ENCODE measurements at places on chromosomes 11 and 22.

DNA sequence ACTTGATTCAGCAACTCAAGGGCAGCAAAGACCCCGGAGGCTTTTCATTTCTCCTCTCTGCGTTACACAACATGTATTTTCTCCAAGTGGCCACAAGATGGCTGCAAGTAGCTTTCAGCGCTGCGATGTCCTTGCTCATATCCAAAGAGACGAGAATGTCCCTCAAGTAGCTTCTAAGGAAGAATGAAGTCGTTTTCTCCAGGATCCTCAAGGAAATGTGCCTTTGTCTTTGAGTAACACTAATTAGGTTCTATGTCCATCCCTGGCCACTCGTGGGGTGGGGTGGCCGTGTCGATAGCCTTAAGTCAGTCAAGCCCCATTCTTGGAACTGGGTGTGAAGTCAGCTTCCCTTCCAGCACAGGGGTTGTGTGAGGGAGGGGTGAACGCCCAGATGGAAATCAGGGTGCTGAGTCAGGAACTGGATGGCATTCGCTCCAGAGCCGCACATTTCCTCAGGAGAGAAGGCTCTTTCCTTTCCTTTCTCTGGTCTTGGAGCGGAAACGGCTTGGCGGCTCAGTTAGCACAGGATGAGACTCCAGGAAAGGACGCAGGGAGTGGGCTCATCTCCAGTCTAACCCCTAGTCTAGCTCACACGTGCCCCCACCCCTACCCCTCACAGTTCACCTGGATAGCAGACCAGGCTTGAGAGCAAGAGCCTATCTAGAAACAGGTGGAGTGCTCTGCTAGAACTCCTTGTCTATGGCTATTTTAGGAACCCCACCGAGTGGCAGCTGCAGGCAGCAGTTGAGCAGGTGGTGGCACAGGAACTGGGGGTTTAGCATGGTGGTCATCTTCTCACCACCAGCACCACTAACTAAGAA lies 44.3 kb downstream of the NNMT start:
- DNase-seq, result peak; percentile 89

DNA sequence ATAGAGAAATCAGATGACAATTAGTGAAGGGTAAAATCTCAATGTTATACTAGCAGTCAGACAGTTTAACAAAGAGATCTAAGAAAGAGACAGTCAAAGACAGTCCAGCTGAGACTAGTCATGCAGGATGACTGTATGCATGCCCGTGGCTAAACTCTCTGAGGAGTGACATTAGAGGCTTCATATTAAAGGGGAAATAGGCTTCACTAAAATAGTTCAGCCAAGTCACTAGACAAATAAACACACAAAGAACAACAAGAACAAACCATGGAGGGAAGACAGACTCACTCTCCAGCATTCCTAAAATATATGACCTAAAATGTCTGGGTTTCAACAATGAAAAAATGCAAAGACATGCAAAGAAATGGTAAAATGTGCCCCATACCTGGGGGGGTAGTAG lies 18.6 kb upstream of the APLNR start:
- no peak for DNase-seq

DNA sequence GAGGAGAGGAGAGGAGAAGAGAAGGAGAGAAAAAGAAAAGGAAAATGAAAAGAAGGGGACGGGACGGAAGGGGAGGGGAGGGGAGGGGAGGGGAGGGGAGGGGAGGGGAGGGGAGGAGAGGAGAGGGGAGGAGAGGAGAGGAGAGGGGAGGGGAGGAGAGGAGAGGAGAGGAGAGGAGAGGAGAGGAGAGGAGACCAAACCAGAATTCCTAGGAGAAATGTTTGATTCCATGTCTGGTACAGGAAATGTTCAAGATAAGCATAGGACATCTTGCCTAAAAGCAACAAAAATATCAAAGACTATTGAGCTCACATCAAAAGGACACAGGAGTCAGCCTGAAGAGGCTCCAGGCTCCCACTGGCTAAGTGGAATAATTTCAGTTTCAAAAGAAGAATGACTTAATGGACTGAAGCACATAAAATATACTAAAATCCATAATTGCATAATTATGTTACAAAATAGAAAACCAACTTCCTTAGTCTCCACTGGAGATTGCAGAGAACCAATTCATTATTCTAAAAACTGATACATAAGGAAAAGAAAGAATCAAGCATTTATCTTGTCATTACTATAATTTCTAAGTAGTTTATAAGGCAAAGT lies 101.1 kb upstream of the APOA1 start:
- no peak for DNase-seq

GRCh38 chr11:85269109-85269508 lies 358.0 kb downstream of the DLG2 start:
- no peak for DNase-seq

DNA sequence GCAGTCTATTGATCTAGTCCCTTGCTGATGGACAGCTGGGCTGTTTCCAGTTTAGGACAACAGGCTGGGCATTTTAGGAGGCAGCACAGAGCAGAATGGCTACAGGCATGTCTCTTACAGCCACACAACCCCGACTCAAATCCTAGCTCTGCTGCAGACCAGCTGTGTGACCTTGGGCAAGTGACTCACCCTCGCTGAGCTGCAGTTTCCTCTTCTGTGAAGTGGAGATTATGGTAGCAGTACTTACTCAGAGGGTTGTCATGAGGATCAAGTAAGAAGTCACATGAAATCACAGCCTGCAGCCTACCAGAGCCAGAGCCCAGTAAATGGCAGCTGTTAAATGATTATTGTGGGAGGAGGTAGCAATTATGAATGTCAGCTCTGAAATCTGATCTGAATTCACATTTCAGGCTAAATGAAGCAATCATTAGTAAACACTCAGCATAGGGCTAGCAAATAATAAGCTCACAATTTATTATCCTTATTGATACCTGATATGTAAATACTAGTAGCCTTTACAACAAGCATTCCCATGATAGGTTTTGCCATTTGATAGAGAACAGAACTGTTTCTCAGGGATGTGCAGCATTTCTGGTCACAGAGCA lies 58.9 kb downstream of the MYEOV start:
- no peak for DNase-seq

DNA sequence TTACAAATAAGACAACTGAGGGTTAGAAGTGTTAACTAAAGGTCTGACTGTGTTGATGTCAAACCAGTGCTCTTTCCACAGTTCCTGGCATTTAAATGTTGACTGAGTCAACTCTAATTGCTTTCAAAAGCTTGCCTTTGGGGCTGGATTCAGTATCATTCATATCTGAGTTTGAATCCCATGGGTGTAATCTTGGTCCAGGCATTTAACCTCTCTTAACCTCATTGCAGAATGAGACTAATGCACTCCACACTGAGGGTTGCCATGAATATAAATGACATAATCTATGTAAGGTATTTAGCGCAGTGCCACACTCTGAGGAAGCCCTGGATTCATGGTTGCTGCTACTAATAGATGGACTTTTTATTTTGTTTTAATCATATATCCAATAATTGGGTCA lies 274.3 kb downstream of the DDX10 start:
- DNase-seq, result no peak

DNA sequence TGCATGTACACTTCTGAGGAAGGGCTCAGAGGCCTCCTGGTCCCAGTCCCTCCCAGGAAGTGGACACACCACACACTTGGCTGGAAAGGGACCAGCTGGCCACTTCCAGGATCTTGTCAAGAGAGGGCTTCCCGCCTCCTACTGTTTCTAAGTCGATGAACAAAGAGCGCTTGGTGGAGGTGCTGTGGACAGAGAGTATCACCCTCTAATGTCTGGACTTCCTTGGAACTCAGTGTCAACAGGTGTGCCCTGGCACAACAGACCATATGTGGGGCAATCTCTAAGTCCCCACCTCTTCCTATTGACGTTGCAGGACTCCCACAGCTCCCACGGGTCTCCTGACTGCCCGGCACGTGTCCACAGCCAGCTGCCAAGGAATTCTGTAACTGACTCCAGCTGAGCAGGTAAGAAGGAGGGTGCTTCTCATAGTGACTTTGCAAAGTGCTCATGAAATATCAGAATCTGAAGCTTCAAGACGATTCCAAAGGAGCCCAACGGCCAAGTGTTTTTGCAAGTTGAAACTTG lies 16.1 kb downstream of the POU2AF1 start:
- DNase-seq, result no peak

GRCh38 chr11:130109386-130109785 lies 39.7 kb downstream of the APLP2 start:
- DNase-seq, result no peak

DNA sequence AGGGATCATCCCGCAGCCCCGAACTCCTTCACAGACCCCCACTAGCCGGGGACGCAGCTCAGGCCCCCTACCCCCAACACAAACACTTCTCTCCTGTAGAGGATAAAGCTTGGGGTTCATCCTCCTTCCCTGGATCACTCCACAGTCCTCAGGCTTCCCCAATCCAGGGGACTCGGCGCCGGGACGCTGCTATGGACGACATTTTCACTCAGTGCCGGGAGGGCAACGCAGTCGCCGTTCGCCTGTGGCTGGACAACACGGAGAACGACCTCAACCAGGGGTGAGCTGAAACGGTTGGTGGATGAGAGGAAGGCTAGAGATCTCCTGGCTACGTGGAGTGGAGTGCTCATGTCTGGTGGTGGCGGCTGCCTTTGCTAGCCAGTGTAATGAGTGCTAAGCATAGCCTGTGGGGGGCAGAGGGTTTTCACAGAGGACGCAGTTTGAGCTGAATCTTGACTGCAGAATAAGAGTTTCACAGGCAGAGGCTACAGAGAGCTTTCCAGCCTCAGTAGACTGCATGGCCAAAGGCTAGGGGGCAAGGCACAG lies 580 bp downstream of the ILK start:
- peak; percentile 61 for DNase-seq

DNA sequence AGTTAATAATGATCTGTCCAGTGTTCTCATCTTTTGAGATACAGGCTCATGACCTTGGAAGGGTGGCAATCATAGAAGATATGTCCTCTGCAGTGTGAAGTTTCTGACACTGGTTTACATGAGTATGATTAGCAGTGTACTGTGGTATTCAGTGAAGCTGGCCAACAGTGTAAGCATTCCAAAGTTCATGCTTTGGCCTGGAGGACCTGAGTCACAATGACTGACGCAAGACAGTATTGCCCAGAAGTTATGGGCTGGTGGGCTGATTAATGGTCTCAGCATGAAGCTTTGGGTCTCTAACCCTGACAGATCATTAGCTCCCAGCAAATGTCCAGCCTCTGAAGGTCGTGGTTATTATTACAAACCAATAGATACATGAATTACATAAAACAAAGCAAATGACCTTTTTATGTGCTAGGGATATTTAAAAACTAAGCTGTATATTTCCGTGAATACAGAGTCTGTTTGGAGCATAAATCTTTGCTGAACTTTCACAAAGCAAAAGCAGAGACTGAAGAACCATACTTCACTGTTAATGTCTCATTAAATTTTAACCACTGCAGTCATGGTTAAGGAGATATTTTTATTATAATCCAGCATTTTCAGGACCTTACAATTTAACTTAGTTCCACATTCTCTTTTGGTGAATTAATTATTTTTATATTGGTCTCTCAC lies 28.3 kb upstream of the USP47 start:
- no peak for DNase-seq

DNA sequence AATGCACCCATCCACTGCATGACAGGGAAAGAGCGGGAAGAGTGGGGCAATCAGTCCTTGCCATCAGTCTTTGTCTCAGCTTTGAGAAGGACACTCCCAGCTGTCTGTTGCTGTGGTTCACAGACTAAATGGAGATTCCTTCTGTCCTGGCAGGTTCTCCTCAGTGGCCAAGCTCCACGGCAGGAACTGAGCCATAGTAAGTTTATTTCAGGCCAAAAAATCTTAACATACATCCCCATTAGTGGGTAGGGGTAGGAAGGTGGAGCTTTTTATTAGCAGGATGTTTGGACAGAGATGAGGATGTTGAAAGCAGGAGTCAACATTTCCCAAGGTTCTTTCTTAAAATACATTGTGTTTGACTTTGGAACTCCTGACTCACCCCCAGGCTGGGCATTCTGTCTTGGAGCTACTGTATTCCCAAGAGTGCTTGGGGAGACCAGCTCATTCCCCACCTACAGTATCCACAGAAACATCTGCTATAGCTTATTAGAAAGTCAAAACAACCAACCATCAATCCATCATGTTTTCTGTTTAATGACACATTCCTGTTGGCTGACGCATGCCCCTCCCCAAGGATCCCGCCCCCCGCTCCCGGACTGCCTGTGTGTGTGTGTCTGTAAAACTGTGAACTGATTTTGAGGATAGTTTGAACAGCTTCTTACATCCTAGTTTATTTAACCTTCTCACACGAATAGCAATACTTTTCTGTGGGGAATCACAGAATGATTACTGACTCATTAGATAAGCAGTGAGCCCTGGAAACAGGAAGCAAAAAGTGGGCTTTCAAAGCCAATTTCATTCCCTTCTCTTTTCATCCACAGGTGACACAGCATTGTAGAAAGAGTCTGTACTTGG lies 109.5 kb downstream of the CCDC81 start:
- DNase-seq, result no peak

- no peak for DNase-seq
Measured at GRCh38 chr11:34749666-34750659, 129.1 kb downstream of the EHF start.

- no peak for DNase-seq
Measured at GRCh38 chr11:36365907-36366306, 69.8 kb downstream of the PRR5L start.

DNA sequence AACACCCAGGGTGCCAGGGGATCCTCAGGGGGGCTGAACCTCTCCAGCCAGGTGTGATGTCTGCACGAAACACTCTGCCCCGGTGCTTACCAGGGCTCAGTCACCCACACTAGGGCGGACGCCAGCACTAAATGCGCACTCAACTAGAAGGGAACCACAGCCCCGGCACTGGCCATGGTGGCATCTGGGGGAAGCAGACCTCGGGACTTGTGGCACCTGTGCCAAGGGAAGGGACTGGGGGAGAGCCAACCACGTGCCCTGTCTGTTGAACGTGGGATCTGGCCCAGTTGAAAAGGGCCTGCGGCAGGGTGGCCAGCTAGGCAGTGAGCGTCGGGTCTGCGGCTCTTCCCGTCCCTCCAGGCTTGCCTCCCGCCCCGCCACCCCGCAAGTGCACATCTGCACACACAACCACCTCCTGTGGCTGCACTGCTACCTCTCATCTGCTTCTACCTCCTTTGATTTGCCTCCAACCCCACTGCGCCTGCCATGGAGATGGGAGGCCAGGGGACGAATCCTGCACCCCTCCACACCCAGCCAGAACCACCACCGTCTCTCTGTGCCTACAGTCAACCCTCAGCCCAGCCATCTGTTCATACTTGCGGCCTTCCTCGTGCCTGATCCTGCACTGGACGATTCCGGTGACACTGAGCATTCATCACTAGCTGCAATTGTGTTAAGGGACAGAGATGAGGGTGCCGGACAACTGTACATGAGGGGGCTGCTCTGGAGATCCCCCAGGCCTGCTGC lies 15.0 kb upstream of the MOB2 start:
- no peak for DNase-seq

All from MM.1S (cell line).